ENCODE measurements at places on chromosomes 5 and 9. TPM values are rescaled to one million over a fixed set of nuclear protein-coding genes. Genes with fewer than 3 reads are reported as not detected.

GRCh38 chr5:80978772-80979317 lies 18.7 kb downstream of the RASGRF2 start:
- DNase-seq = no peak

DNA sequence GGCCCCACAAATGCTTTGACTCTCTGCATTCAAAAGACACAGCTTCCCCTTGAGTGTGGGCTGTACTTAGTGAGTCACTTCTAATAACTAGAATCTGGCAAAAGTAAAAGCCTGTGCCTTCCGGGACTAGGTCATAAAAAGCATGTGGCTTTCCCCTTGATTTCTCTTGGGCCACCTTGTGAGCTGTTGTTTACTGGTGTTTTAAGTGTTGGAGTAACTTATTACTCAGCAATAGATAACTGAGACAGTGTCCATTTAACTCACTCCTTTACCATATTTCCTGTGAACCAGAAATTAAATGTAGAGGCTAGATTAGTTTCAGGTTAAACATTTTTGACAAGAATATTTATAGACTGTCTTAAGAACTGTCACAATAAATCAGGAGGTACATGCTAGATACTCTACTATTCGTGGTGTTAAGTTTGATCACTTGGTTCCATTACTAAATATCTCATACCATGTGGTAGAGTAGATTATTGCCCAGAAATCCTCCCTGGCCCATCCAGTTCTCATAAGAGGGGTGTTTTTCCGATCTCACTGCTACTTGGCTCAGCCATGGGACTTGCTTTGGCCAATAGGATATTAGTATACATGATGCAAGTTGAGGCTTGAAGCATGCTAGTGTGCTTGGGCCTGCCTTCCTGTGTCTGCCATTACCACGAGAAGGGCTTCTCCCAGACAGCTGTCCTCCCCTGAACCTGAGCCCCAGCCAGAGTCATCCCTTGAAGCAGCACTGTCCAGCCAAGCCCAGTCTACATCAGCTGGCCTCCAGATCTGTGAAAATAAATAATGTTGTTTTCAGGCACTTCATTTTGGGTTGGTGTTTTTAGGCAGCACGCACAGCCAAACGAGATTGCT lies 10.4 kb upstream of the CMBL start:
- no peak for DNase-seq

DNA sequence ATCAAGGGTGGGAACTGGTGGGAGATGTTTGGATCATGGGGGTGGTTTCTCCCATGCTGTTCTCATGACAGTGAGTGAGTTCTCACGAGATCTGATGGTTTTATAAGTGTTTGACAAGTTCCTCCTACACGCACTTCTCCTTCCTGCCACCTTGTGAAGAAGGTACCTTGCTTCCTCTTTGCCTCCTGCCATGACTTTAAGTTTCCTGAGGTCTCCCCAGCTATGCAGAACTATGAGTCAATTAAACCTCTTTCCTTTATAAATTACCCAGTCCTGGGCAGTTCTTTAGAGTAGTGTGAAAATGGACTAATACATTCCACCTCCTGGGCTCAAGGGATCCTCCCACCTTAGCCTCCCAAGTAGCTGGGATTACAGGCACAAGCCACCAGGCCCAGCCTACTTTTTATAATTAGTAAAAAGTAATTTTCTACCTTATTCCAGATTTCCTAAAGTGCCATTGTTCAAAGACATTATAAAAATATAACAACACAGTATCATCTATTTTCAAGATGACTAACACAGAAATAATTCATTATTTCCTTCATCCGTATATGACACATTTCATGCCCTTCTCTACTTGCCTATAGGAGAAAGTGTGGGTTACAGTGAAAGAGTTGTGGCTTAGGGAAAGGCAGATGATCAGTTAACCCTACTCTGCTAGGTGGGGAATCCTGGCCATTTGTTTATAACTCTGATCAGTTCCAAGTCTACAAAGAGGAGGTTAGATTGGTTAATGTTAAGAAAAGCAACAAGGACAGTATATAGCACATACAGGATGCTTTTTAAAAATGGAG lies 99.9 kb downstream of the TTC39B start:
- DNase-seq = no peak

DNA sequence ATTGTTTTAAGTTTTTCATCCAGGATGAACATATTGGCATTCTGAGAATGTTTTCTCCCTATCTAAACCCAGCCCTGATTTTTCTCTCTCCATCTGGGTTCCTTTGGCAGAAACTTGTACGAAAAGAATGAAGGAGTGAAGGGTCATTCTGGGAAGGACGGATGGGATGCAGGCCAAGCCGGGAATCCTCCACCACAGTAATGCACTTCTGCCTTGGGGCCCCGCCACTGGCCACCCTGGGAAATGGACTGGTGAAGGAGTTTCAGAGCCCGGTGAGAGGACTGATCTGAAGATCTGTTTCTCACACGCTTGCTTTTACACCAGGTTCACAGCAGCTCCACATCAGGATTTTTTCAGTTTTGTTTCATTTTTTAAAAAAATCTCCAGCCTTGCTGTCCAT lies 554.8 kb downstream of the BNC2 start:
- DNase-seq = no peak

The PCDHB11 gene
- not detected for total RNA-seq

DNA sequence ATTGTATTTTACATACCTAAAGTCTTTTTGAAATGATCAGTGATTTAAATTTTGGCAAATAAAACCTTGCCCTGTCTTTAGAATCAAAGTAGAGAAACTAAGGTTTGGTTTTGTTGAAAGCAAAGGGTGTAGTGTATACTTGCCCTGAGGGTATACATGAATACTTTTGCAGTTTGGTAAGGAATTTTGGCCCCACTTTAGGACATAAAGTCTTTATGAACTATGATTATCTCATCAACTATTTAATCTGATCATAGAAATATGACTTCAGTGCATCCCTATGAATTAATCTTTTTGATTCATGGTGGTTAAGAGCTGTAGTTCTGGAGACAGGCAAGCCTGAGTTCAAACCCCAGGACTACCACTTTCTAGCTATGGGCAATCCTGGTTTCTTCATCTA lies 17.7 kb downstream of the RAD1 start:
- no peak for DNase-seq

DNA sequence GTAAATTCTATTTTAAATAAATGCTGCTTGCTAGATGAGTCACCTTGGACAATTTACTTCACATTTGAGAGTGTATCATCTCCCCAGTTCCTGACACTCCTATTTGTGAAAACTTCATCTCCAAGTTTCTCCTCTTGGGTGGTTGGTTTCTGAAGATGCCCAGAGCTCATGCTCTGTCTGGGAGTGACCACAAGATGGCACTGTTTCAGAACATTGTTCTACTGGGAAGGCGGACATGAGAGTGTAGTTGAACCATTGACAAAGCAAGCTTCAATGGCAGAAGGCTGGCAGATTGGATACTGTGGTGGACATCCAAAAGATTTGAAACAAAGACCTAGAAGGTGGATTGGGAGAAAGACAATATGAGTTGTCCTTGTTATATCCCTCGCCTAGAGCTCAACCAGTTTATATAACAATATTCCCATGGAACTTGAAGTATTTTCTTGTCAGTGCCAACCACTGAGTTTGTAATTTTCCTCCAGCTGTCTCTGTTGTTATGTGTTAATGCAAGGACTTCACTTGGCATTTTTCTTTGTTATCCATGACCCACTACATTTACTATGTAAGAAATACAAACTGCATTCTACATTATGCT lies 234.3 kb upstream of the ANKH start:
- DNase-seq = no peak

The AQP3 gene
- total RNA-seq = 5.5 TPM

DNA sequence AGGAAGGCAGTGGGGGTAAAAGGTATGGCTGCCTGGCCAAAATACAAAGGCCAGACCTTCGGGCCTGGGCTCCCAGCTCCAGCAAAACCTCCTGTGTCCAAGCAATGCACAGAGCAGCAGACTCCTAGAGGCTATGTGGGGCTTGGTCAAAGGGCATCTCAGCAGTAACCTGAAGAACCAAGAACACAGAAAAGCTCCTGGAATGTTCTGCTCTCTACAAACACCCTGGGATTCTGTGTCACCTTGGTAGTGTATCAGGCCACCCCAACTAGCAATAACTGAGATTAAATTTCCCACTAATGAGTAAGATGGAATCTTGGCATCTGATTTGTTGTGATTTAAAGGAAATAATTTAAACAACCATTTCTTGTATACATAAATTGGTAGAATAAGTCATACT lies 158.6 kb downstream of the GLIS3 start:
- DNase-seq = no peak

DNA sequence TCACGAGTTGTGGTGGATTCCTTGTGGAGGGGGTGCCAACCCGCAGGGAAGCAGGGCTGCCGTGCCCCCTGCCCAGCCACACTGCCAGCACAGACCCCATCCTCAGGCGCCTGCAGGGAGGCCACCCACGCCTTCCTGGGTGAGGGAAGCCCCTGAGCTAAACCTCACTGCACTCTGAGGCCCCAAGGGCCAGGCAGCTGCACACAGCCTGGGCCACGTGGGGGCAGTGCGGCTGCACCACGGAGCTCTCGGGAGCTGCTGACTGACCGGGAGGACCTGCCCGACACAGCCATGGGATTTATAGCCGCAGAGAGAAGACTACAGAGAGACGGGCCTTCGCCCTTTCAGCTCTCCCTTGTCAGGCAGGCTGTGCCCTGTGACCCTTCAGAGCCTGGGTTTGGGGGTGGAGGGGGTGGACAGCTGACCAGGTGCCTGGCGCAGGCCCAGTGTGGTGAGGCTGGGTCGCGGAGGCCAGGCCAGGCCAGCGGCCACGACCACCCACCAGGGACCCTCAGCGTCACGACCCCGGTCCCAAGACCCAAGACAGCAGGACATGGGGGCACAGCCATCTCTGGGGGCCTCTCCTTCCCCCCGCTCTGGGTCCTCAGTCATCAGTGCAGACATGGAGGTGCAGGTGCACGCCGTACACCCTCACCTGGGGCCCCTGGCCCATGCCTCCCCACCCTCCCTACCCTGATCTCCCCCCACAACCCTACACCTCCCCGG lies 4.3 kb upstream of the AHRR start:
- no peak for DNase-seq

DNA sequence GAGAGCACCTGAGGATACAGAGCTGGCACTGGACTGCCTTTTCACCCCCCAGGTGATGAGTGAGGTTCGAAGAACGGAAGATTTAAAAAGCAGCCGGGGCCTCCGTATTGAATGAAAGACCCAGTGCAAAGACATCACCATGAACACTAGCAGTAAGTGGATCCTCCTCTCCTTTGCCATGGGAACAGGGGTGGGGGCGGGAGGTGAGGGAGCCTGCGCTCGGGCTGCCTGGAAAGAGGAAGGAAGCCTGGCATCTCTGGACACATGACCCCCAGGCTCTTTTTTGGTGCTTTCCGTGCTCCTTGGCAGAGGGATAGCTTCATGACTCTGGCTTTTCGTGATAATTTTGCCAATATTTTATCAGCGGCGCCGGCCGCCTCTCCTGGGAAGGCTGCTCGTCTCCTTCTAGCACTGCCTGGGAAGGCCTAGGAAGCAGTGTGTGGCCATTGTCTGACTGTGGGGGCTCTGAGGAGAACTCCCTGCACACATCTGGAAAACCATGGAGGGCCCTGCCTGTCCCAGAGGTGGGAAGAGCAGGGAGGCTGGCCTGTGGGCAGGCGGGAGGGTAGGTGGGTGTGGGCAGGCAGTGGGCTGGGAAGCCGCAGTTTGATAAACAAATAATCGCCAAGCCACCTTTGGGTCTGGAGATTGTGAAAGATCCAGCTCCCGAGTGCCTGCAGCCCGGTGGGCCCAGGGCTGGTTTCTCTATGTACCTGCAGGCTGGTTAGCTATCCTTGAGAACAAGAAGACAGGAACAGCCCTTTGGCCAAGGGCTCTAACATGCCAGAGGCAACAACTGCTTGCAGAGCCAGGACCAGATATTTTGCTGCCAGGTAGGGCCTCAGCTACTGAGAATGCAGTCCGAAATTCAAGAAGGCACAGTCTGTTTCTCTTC lies 911 bp downstream of the ABLIM3 start:
- DNase-seq = no peak

The FAM221B gene
- total RNA-seq = not detected

The FAM200C gene
- 0.38 TPM for total RNA-seq

DNA sequence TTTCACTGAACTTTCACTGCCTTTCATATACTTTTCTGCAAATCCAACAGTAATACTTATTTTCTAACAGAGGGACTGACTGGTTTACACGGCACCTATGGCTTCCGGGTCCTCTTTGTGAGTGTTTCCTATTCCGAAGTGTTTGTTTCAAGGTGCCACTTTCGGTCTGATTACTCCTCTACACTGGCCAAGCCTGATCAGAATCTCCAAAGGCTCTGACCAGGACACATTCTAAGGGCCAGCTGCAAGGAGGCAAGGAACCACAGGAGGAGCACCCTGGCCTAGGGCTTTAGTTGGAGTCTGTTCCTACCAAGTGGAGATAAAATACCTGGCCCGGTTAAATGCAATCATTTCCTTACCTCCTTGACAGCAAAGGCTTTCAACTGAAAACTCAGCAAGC lies 132.1 kb downstream of the GLIS3 start:
- no peak for DNase-seq

DNA sequence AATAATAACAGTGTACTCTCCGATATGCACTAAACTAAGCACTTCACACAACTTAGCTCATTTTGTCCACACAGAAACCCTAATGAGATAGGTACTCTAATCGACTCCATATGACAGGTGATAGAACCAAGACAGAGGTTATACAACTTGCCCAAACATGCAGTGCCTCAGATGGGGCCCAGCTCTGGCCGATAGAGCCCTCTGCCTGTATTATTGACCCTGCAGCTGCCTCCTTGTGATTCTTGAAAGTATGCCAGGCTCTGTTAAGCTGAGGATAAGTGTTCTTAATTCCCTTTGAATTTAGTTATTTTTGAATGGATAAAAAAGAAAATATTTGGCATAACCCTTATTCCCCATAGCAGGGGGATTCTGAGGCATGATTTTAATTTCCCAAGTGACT lies 78.5 kb downstream of the HMHB1 start:
- DNase-seq = no peak

- DNase-seq = no peak
Measured at GRCh38 chr9:134669399-134669955, 27.9 kb downstream of the COL5A1 start.

GRCh38 chr5:122653087-122654017 lies 121.5 kb upstream of the SNX2 start:
- no peak for DNase-seq

DNA sequence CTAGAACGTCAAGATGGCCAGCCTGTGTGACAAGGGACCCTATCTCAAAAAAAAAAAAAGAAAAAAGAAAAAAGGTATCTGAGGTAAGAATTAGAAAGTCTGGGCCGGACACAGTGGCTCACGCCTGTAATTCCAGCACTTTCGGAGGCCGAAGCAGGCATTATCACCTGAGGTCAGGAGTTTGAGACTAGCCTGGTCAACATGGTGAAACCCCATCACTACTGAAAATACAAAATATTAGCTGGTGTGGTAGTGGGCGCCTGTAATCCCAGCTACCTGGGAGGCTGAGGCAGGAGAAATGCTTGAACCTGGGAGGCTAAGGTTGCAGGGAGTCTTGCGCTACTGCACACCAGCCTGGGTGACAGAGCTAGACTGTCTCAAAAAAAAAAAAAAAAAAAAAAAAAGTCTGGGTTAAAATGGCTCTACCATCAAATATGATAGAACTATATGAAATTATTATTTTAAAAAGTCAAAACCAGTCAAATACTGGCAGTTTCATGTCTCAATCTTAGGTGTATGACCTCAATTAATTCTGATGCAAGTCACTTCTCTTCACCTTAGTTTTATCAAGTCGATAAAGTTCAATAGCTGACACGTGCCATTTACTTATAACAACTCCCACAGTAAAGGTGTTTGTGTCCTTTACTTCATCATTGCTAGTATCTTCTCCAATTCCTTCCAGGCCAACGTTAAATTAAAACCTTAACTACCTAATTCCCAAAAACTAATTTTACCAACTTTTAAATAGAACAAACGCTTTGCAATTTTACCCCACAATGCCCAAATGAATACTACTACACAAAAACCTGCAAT lies 1.1 kb downstream of the RPS23 start:
- DNase-seq = no peak

- no peak for DNase-seq
Measured at GRCh38 chr5:58490402-58491050, 709 bp upstream of the GAPT start.

Measured in activated T-cell treated with anti-CD3 and anti-CD28 coated beads, Interleukin-2, amount 50 U/mL, for 4 hours (primary cell).